ENCODE measurements at places on chromosomes 7 and 10.
A peak's percentile ranks its signal among the peaks of the same experiment; 100 is the strongest.

DNA sequence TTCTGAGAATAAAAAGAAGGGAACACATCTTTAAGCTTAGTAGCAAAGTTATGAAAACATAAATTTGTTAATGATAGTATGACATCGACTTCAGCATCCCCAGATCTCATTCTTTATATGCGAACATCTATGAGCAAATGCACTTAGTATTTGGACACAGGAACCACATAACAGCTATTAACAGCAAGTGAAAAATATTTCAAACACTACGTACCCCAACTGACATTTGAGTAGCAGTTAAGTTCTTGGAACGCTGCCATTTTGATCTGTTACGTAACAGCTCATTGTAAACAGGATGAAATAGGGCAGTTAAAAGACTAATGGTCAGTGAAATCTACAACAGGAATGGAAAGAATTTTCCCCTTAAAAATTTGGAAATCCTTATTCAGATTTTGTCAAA is 428.9 kb downstream of the TNS3 start:
- DNase-seq: no peak

GRCh38 chr10:19325581-19325980 is 277.0 kb downstream of the MALRD1 start:
- DNase-seq: no peak

DNA sequence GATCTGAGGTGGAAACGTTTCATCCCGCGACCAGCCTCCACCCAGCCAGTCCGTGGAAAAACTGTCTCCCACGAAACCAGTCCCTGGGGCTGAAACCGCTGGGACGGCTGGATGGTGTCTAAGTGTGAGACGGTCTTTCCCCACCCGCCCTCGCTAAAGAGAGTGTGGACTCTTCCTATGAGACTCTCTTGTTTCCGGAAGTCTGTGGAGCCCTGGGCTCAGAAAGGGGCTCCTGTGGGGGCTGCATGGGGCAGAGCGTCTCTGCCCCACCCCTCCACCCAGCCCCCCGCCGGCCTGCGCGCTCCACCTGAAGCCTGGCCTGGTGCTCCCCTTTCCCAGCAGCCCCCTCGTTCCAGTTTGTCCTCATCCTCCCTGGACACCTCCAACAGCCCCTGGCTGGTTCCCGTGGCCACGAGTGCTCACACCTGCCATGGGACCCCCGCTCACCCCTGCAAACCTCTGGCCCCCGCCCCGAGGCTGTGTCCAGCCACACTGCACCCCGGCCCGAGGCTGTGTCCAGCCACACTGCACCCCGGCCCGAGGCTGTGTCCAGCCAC is 28.7 kb downstream of the CFAP46 start:
- peak; percentile 69 for DNase-seq

DNA sequence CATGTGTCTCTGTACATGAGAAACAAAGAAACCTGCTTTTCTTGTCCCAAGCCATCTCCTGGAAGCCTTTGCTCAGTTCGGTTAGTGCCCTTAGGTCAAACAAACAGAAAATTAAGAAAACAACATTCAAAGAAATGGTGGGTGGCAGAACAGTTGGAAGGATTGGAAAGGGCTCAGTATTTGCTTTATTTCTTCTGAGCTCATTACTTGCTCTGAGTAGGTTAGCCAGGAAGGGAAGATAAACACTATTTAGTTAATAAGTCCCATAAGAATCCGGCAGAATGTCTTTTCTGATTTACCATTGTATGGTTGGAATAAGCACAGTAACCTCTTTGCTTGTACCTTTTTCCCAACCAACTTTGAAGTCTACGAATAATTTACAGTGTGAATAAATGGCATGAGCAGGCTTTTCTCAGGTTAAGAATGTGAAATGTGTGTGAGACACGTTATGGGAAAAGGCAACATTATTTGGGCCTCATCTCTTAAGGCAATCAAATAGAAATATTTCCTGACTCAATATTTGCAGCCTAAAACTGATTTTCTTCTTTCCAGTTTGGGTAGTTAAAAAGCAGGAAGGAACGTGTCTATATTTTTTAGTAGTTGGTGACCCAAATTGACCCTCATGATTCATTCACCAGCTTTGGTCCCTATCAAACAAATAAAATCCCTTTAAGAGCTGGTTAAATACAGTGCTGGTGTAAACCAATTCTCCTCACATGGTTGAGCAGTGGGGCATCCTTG is 158.5 kb downstream of the DKK1 start:
- no peak for DNase-seq

GRCh38 chr7:145082366-145083161 is 246.7 kb upstream of the TPK1 start:
- no peak for DNase-seq

GRCh38 chr7:149727053-149727898 is 46.1 kb downstream of the ZNF467 start:
- peak; percentile 30 for DNase-seq

DNA sequence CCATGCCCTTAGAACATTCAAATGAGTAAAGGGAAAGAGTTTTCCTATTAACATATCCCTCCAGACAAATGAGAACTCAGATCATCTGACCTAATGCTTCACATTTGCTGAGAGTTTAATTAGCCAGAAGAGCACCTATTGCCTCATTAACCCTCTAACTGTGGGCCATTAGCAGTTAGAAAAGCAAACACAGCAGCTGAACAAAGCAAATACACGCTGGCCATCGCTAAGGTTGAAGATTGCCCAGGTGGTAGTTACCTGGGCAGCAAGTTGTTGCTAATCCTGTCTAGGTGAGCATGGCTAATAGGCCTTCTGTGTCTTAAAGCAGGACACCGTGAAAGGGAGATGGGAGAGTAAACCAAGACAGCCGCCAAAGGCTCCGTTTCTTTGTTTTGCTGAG is 49.9 kb upstream of the UCN3 start:
- DNase-seq: no peak

DNA sequence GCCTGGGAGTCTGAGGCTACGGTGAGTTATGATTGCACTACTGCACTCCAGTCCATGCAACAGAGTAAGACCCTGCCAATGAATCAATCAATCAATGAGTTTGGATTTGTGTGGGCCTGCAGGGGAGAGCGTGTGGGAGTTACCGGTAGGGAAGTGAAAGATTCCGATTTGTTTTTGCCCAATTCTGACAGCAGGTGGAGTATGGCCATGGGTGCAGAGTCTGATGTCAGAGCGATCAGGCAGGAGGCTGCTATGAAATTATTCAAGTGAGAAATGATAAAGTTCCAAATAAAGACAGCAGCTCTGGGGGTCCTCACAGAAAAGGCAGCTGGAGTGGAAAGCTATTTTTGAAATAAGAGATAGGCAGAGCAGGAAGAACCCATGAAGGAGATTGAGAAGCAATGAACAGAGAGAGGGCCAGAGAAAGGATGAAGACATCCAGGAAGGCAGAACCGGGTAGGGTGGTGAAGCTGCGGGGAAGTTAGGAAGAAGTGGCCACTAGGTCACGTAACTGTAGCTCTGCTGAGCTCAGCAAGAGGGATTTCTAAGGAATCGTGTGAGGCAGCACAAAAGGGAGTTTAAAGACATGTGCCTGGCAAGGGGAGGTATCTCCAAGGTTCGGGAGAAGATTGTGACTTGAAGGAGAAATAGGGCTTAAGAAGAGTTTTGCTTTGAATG is 93.7 kb upstream of the NMT2 start:
- no peak for DNase-seq

- no peak for DNase-seq
Observed at GRCh38 chr10:60643874-60644273, 134.4 kb upstream of the CDK1 start.

GRCh38 chr7:124700655-124701054 is 64.9 kb downstream of the GPR37 start:
- DNase-seq: no peak

GRCh38 chr7:96792115-96792514 is 82.5 kb upstream of the SEM1 start:
- DNase-seq: no peak

DNA sequence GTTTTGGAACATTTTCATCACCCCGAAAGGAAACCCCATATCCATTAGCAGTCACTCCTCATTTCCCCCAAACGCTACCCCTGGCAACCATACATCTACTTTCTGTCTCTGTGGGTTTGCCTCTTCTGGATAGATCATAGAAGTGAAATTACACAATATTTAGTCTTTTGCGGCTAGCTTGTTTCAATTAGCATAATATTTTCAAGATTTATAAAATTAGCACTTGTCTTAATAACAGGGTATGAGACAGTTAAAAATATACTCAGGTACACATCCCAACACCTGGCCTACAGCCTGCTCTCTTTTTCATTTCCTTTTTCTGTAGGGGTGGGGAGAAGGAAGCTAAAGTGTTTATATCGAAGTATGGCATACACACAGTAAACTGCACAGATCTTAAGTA is 81.4 kb upstream of the LRGUK start:
- no peak for DNase-seq

DNA sequence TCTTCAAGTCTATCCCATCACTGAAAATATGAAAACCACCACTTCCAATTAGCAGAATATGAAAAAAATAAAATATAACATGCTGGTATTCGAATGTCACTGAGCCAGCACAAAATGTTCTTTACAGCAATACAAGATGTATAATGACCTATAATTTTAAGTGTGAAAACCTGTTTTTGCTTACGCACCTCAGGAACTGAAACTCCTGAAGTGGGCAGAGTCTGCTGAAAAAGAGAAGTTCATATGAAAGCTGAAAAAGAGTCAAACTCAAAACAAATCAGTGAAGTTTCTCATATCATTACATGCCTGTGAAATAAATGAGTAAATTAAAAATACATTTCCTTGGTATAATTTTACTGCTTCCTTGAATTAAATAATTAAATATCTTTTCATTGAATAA is 272.5 kb downstream of the DGKB start:
- no peak for DNase-seq
